ENCODE measurements at places on chromosomes 1 and 21.

DNA sequence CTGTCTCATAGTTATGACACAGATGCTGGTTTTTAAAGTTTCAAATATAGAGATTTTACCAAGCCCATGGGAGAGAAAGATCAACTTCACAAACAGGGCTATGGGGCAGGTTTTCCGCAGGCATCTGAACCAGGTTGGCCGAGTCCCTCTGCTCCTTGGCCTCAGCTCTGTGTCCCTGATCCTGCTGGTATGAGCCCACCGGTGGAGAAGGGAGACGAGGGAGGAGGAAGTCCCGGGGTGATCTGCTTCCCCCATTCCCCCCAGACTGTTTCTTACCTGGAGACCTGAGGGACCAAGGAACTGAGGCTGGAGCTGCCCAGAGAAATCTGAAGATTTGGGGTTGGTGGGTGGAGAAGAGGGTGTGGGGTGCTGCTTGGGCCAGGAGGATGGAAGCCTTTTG lies 28.9 kb upstream of the BTG2 start:
- no peak for DNase-seq

GRCh38 chr21:35402061-35402460 lies 353.0 kb upstream of the RUNX1 start:
- DNase-seq, result no peak

DNA sequence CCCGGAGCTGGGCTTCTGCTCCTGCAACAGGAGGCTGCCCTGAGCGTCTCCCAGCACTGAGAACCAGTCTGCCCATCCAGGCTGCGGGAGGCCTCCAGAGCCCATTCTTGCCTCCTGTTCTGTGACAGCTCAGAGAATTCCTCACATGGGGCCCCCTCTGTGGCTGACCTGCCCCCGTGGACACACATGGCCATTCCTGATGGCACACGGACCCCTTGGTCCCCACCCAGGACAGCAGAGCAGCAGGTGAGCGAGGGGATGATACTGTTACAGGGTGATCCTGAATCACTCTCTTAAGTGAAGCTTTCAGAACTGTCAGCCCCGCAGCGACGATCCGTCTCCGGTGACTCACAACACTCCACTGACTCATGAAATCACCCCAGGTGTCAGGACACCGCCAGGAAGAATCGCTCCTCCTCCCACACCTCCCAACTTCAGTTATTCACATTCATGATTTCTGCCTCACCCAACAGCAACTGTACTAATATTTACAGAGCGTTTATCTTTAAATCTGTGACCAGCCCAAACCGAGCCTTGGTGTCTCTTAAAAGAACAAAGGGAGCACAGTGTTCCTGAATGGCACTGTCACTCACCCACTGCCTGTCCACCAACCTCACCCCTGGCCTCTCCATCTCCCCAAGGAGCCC lies 22.5 kb downstream of the CHD5 start:
- no peak for DNase-seq

GRCh38 chr1:25556791-25557476 lies 13.5 kb downstream of the LDLRAP1 start:
- peak; percentile 45 for DNase-seq

DNA sequence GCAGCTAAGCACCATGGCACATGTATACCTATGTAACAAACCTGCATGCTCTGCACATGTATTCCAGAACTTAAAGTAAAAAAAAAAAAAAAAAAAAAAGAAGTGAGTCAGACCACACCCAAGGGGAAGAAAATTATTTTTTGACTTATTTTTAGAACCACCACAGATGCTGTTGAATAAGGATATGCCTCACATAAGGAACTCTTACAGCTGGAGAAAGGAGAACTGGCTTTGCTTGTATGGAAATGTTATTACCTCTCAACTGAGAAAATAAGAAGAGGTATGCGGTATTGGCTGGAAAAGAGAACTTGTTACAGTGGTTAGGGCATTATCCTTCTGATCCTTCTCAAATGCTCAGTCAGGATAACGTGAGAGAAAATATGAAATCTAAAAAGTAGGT lies 27.5 kb upstream of the FCER1A start:
- no peak for DNase-seq

GRCh38 chr1:11515368-11516300 lies 36.7 kb downstream of the DISP3 start:
- DNase-seq, result no peak

GRCh38 chr1:35297886-35298285 lies 29.4 kb downstream of the ZMYM4 start:
- DNase-seq, result no peak

DNA sequence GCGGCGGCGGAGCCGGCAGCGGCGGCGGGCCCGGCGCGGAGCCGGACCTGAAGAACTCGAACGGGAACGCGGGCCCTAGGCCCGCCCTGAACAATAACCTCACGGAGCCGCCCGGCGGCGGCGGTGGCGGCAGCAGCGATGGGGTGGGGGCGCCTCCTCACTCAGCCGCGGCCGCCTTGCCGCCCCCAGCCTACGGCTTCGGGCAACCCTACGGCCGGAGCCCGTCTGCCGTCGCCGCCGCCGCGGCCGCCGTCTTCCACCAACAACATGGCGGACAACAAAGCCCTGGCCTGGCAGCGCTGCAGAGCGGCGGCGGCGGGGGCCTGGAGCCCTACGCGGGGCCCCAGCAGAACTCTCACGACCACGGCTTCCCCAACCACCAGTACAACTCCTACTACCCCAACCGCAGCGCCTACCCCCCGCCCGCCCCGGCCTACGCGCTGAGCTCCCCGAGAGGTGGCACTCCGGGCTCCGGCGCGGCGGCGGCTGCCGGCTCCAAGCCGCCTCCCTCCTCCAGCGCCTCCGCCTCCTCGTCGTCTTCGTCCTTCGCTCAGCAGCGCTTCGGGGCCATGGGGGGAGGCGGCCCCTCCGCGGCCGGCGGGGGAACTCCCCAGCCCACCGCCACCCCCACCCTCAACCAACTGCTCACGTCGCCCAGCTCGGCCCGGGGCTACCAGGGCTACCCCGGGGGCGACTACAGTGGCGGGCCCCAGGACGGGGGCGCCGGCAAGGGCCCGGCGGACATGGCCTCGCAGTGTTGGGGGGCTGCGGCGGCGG lies 1.0 kb downstream of the ARID1A start:
- DNase-seq, result peak; percentile 45
